Activated naive CD8-positive, alpha-beta T cell treated with anti-CD3 and anti-CD28 coated beads for 36 hours (primary cell): ENCODE measurements at places on chromosomes 3 and 15. TPM values are rescaled to one million over a fixed set of nuclear protein-coding genes. Genes with fewer than 3 reads are reported as not detected.
A peak's percentile ranks its signal among the peaks of the same experiment; 100 is the strongest.

DNA sequence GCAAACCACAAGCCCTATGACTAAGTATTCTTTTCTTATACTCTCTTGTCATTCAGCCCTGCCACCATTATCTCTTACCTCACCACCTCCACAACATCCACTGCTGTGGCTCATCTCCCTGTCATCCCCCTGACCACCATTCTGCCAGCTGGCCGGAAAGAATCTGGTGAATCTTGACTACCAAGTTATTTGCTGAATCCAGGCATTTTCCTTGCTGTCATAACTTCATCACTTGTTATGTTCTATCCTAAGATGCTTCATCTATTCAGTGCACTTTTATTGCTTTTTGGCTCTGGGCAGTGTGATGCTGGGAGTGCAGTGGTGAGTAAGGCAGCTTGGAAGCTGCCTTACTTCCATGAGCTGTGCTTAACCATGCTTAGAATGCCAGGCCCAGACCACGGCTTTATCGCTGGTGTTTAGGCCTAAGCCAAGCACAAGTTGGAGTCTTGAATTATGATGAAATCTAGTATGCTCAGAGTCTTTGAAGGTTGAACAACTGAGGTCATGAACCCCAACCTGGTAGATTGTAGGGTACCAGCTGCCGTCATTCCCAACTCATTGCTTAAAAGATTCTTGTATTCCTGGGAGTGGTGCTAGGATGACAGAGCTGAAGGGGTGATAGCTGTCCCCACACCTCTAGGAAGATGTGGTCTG is 27.0 kb upstream of the APH1B start:
- no peak for DNase-seq

GRCh38 chr3:90007778-90008499 is 900.5 kb downstream of the EPHA3 start:
- no peak for DNase-seq

DNA sequence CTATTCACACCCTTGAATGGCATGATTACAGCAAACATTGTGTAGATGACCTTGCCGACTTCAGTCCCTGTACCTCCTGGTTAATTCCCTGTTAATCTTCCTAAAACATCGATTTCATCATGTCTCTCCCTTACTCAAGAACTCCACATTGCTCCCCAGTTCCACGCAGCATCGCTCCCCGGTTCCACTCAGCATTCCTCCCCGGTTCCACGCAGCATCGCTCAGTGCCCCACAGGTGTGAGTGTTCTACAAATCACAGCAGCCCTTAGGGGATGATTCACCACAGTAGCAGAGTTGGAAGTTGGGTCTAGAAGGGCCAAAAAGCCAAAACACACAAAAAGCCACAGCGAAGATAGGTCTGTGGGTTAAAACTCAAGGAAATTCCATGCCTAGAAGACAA is 8.6 kb upstream of the TNK2 start:
- DNase-seq, result no peak

- DNase-seq, result no peak
These were observed 134.0 kb downstream of the TPRA1 start for GRCh38 chr3:127456471-127457093.

GRCh38 chr3:110569073-110569472 is 502.5 kb upstream of the NECTIN3 start:
- no peak for DNase-seq

DNA sequence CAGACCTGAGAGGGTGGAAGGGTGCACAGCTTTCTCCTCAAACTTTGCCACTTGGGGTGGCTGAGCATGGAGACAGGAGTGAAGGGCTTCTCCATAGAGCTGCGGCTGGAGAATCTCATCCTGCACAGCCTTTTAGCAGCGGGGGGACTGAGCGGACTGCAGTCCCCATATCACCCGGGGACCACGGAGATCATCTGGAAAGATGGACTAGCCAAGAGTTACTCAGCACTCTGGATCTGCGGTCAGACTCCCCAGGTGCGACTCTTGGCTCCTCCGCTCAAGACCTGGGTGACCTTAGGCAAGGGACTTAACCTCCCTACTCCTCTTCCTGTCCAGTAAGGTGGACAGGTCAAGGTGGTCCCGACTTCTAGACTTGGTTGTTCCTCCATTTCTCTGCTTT is 125.8 kb upstream of the MEF2A start:
- DNase-seq, result no peak

- DNase-seq, result no peak
These were observed 213.0 kb downstream of the SSR3 start for GRCh38 chr3:156341831-156342416.

- no peak for DNase-seq
These were observed 6.3 kb downstream of the EOMES start for GRCh38 chr3:27715863-27716262.

- no peak for DNase-seq
These were observed 7.9 kb upstream of the RARB start for GRCh38 chr3:25420147-25420546.

DNA sequence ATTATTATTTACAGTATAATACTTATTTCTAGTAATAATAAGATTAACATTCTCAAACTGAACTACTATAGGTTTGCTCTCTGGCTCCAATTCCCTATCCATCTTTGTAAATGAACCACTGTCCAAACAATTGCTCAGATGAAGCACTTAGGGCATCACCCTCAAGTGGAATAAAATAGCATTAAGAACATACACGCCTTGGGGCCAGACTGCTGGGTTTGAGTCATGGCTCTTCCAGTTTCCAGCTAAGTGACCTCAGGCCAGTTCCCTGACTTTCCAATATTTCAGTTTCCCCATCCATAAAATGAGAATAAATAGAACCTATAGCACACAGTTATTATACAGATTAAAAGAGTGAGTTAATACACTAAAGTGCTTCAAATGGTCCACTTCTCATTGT is 507.2 kb downstream of the MAGI1 start:
- DNase-seq, result no peak

GRCh38 chr3:23422517-23422851 is 219.4 kb downstream of the UBE2E2 start:
- no peak for DNase-seq

DNA sequence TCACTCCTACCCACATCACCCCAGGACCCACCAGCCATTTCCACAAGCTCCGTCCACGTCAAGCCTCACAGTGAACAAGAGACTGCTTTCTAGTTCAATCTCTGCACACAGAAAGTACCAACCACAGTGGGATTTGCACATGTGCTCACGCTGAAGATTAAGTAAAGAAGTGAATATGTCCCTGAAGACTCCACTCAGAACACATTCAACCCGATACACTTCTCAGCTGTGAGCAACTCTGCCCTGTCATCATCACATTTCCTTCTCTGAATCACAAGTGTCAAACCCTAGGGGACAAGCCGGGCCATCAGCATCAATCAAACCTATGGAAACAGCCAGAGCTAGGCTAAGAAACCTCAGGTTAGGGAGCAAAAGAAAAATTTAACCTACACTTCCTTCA is 1.9 kb downstream of the STIMATE start:
- DNase-seq, result no peak

GRCh38 chr3:47877290-47877689 is 74.4 kb downstream of the DHX30 start:
- no peak for DNase-seq

DNA sequence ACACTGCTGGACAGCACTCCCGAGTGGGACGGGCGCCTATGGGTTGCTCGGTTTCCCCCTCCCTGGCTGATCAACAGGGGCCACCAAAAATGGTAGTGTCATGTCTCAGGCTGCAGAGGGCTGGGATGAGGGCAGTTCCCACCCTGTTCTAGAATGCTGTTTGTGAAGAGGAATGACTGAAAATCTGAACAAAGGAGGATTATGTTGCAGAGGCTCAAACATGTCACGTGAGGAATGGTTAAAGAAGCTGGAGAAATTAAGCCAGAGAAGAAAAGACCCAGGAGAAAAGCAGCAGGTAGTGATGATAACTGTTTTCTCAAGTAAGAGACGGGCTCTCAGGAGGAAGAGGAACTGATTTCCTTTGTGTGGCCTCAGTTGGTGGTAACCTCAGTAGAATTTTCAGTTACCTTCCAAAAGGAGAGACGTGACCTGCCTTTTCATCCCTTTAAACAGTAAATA is 10.4 kb downstream of the SPG21 start:
- DNase-seq, result no peak

- no peak for DNase-seq
These were observed 7.7 kb upstream of the CDCP1 start for GRCh38 chr3:45153658-45154437.

DNA sequence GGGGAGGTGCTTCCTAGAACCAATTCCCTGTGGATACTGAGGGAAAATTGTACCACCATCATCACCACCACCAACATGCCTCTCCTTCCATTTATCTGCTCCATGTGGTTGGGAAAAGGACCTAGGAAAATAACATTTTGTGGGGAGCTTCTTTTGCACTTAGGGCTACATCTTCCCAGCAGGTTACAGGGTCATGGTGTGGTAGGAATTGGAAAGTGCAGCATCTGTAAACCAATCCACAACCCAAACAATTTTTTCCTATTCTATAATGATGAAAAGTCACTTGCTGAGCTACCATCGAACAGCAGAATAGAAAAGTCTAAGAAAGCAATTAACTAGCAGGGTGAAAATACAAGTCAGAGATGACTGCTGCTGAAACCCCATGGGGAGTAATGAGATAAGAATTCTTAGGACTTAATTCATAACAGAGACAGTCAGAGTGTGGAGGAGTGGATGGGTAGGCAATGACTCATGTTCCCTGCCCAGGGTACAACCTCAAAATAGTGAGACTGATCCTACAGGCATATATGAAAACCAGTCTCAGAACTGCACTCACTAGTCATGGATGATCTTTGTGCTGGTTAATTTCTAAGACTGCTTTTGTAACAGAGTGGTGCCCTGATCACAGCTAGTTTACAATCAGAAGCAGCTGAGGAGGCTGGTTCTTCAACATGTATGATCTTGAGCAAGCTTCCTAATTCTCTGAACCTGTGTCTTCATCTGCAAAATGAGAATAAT is 38.1 kb upstream of the LEKR1 start:
- peak; percentile 14 for DNase-seq

DNA sequence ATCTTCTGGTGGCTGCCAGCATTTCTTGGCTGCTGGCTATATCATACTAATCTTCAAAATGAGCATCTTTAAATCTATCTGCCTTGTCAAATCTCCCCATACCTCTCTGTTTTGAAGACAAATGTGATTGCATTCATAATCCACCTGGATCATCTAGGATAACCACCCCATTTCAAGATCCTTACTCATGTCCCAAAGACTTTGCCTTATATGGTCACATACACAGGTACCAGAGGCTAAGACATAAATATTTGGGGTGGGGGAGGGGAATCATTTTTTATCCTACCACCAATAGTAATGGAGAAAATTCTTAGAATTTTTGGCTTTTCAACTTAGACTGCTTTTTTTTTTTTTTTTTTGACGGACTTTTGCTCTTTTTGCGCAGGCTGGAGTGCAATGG is 970.8 kb downstream of the PLOD2 start:
- DNase-seq, result no peak

DNA sequence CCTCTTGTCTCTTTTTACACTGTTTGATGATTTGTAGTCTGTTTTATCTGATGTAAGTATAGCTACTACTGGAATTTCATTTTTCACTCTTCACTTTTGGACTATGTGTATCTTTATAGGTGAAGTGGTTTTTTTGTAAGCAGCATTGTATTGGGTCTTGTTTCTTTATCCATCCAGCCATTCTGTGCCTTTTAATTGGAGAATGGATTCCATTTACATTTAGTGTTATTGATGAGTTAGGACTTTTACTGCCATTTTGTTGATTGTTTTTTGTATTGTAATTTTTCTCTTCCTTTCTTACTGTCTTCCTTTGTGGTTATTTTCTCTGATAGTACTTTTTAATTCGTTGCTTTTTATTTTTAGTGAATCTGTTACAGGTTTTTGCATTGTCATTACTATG is 54.5 kb downstream of the RNF13 start:
- DNase-seq, result no peak

DNA sequence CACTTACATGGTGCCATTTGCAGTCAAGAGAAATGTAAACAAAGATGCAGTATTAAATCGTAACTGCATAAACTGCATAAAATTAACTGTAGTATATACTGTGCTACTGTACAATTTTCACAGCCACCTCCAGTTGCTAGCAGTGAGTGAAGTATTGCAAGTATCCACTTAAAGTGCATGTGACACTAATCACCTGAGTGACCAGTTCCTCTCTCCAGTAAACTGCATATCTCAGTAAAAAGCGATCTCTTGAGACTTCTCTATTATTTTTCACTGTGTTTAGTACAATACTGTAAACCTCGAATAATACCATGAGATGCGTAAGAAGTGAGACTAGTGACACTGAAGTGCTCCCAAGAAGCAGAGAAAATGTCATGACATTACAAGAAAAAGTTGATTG is 111.7 kb upstream of the PLXND1 start:
- no peak for DNase-seq

DNA sequence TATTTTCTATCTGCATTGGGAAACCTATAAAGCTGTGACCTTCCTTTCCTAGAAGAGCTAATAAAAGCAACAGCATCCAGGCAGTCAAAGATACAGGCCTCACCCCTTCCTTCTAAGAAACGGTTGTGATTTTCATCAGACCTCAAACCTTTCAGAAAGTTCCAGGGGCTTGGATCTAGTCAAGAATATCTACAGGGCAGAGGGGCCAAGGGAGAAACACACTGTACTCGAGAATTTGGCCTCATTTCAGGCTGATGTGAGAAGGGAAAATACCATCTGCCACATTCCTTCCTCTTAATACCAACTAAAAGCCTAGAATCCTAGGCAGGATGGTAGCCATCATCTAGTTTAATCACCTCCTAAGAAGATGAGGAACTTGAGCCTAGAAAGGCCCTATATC is 24.5 kb upstream of the BCL6 start:
- DNase-seq, result no peak

DNA sequence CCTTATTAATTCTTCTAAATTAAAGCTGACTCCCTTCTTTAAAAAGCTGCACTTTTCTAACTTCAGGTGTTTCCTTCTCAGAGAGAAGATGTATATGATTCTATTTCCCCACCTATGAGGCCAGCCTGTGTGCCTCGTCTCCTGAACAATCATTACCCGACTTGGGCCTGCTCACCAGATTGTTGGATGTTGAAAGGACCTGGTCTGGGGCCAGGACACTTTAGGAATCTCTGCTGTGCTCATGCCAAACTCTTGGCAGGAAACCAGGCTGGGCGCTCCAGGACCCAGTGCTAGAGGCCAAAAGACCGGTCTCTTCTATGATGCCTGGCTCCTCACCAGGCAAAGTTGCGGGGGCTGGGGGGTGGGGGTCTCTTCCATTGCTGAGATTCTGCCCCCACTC is 16.9 kb upstream of the LRRC31 start:
- DNase-seq, result no peak

Gene SOX14
- total RNA-seq, result not detected

Gene OIP5
- 23.0 TPM for total RNA-seq

Gene TM4SF18
- total RNA-seq, result not detected

Gene P2RY12
- total RNA-seq, result not detected

Gene SH2D7
- not detected for total RNA-seq

Gene WDR49
- 0.31 TPM for total RNA-seq

Gene SNTN
- not detected for total RNA-seq

Gene SEMA3G
- 0.19 TPM for total RNA-seq

Gene NTRK3
- total RNA-seq, result not detected

Gene RARRES1
- total RNA-seq, result not detected

Gene SMCO1
- not detected for total RNA-seq

Gene AGTR1
- not detected for total RNA-seq
